ENCODE measurements at places on chromosomes 13 and 19. TPM values are rescaled to one million over a fixed set of nuclear protein-coding genes. Genes with fewer than 3 reads are reported as not detected.

DNA sequence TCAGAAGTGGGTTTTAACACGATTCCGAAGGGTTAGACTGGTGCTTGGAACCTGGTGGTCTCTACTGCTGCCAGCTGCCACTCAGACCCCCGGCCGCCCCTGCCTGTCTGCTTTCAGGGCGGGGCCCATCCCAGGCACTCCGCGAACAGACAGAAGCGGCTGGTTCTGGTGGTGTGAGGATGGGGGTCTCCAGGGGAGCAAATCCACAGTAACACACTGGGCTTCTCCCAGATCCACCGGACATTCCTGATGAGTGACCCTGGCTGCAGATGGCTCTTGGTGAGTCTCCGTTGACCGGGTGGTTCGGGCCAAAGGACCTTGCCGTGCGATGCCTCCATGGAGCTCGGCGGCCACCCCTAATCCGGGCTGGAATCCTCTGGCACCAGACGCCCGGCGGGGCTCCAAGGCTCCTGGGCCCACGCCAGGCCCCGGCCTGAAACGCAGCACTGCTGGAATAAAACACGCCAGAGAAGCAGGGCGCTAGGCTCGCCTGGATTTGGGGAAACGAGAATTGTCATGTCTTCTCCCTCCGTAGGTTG is 2.1 kb upstream of the PTBP1 start:
- peak; percentile 73 for DNase-seq

DNA sequence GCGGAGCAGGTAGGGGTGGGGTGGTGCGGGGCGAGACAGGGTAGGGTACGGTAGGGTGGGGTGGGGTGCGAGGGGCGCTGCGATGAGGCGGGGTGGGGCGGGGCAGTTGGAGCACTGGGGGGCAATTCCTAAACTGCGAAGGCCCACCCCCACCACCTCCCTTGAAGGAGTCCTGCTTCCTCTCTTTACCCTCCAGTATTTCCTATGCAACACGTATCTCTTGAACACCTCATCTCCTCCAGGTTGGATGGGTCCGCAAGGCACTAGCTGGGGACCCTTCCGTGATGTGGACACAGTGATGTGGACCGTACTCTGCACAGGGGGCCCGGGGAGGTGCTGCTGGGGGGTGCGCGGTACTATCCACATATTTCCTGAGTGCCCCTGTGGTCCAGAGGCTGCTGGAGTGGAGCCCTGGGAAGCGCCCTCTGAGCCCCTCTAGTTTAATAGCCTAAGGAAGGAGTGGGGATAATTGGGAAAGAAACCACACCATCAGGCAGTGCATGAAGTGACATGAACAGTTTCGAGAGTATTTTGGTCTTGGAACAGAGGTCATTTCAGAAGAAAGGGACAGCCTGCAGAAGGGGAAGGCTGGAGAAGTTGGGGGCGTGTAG is 1.1 kb downstream of the IL17D start:
- no peak for DNase-seq

- no peak for DNase-seq
Measured at GRCh38 chr13:72983085-72983768, 75.6 kb upstream of the KLF5 start.

GRCh38 chr13:48488995-48489394 is 43.9 kb downstream of the RCBTB2 start:
- DNase-seq: no peak

DNA sequence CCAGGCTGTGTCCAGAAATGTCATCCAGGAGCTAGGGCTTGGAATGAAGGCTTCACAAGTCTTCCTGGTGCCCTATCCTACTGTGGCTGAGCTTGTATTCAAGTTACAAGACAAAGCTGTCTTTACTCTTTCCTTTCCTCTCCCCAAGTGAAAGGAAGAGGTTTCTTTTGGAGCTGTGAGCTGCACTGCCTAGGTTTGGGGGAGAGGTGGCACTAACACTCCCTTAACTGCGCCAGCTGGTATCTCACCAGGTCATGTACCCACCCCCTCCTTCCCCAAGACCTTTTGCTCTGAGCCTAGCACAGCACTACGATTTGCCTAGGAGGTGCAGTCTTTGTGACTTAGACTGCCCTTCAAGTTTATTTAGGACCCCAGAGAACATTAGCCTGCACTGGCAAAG is 2053.6 kb upstream of the PRR20A start:
- no peak for DNase-seq

- no peak for DNase-seq
Measured at GRCh38 chr13:39563470-39563735, 39.6 kb downstream of the LHFPL6 start.

- DNase-seq: no peak
Measured at GRCh38 chr19:55258476-55258827, 365 bp downstream of the PPP6R1 start.

- no peak for DNase-seq
Measured at GRCh38 chr19:35578707-35579106, 7.3 kb upstream of the PMIS2 start.

DNA sequence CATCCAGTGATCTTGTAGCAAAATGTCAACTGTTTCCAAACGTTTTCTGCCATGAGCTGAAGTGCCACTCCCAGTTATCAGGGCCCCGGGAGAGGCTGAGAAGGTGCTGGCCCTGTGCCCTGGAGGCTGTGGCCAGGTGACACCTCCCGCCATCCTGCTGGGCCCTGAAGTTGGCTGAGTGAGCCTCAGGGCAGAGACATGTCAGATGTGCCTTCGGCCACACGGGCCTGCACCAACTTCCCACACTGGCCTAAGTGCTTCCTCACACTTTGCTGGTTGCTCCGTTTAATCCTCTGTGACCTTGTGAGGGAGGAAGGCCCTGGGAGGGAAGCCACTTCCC is 4.8 kb downstream of the ADPRHL1 start:
- DNase-seq: peak; percentile 88

- DNase-seq: peak; percentile 46
Measured at GRCh38 chr13:48318821-48319511, 15.4 kb downstream of the RB1 start.

DNA sequence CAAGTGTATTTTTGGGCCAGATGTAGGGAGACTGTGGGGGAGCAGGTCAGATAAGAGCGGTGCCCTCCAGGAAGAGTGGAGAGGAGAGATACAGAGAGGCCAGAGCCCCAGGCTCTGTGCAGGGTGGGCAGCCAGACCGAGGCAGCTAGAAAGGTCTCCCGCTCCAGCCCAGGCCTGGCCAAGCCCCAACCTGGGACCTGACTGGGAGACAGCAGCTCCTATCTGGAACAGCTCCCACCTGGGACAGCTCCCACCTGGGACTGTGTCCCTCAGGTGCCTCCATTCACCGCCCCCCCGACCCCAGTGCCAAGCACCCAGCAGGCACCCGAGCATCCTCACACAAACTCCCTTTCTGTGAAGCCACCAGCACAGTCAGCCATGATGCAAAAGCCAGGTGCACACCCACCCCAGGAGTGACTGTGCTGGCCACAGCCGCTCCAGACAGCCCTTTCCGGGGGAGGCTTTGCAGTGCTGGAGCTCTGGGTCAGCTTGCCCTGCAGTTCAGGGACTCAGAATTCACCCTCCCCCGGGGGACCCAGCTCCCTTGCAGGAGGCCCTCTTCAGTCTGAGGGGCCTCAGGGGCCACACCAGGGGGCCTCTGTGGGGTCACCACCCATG is 2.1 kb upstream of the GRTP1 start:
- DNase-seq: no peak

DNA sequence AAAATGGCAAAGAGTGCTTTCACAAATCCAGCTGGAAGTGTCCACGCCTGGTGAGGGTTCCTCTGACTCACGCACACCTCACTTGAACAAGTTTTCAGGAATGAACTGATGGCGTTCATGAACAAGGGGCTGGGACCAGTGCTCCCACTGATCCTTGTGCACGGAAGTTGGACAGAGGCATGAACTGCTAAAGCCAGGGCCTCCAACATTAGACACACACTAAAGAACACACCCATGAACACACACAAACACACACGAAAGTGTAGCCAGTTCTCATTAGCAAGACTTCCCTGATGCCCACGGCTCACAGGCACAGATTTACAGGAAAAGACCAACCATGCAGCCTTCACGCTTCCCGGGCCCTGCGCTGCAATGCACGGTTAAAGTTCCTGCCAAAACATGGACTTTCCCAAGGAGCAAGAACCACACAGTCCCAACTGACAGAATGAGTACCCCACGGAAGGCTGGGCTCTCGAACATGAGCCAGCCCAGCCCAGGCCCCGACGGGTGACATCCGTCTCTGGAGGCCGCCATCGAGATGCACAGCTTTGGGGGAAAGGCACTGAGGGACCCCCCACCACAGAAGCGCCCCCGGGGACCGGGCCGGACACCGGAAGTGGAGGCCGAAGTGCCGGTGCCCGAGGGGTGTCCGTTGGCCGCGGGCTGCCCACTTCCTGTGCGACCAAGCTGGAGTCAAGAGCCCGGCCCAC is 808 bp downstream of the DNMT1 start:
- no peak for DNase-seq

GRCh38 chr13:41222259-41222852 is 28.0 kb upstream of the KBTBD7 start:
- no peak for DNase-seq

DNA sequence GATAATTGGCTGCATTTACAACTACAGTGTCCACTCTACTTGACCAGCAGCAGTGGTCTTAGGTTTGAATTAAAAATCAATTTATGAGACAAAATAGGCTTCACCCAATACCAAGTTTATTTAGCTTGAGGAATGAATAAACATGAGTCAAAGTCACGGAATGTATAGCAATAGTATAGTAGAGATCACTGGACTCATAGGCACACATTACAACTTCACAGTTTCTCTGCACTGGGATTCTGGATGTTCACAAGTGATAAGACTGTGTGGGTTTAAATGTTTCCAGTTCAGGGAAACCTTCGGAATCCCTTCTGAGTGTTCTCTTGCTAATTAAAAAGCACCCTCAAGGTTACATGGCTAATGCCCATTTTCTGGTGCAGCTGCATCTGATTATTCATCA is 1064.9 kb downstream of the SLITRK5 start:
- DNase-seq: no peak

DNA sequence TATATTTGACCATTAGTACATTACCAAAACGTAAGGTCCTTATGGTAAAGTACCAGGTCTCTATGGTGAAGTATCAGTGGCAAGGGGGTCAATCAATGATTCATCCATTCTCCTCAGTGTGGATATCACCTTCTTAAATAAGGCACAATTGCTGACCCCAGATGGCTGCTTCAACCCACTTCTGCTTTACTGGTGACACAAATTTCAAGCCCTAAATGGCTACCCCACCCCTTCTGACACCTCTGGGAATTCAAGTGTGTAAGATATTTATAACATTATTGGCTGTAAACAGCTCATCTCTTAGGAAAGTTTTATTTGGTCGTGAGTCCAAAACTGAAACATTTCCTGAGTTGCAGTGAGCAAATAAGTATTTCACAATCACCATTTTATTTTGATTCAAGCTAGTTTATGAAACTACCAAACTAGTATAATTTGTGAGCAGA is 7.9 kb upstream of the WBP4 start:
- no peak for DNase-seq

GRCh38 chr13:110331362-110331761 is 24.3 kb downstream of the COL4A2 start:
- no peak for DNase-seq

DNA sequence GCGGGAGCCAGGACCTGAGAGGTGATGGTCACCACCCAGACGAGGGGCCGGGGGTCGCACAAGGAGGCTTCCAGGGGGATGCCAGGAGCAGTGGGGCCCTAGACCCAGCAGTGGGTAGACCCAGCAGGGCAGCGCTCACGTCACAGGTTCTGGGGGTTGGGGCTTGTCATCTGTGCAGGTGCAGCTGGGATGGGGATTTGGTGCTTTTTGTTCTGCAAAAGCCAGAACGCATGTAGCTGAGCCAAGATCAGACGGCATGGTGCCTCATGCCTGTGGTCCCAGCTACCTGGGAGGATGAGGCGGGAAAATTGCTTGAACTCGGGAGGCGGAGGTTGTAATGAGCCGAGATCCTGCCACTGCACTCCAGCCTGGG is 15.1 kb downstream of the CSNK1G2 start:
- DNase-seq: no peak

- DNase-seq: no peak
Measured at GRCh38 chr13:42073683-42074082, 25.2 kb downstream of the DGKH start.

GRCh38 chr19:42693760-42694350 is 46.4 kb downstream of the PSG3 start:
- DNase-seq: no peak

The F2RL3 gene
- total RNA-seq: 0.30 TPM

The SIGLEC12 gene
- total RNA-seq: not detected

The PABPC3 gene
- total RNA-seq: 0.07 TPM

The ZNF723 gene
- not detected for total RNA-seq

The KLF1 gene
- not detected for total RNA-seq

The MUC16 gene
- total RNA-seq: 0.94 TPM

The ADAMTSL5 gene
- 20.5 TPM for total RNA-seq
